ENCODE measurements at places on chromosomes 12 and 14.

- no peak for DNase-seq
Measured at GRCh38 chr12:94285943-94286582, 137.7 kb downstream of the PLXNC1 start.

DNA sequence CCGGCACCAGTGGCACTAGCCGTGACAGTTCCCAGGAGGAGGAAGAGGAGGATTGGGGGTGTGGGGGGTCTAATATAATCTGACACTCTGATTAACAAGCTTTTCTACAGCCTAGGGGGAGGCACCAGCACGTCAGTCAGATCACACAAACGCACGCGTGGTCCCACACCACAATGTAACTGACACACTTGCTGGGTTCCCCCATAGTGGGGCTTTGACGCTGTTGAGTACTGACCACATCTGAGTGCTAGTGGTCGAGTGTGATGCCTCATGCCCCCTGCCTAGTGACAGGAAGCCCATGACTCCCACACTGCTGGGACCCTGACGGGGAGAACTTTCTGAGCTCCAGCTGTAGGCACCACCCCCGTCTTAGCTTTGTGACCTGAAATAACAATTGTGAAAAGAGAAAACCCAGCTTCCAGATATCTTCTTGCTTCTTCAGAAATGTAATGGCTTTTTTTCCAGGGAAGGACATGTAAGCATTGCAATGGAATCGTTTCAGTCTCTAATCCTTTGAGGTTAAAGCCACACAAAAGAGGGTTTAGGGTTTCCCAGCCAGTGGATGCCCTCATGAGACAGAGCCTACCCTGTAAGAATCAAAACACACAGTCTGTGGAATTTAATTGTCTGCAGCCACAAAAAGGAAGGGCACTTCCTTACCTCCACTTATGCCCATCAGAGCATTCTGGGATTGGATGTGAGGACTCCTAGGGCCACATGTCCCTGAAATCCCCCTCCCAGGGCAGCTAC is 183.9 kb downstream of the PIWIL1 start:
- DNase-seq = no peak

DNA sequence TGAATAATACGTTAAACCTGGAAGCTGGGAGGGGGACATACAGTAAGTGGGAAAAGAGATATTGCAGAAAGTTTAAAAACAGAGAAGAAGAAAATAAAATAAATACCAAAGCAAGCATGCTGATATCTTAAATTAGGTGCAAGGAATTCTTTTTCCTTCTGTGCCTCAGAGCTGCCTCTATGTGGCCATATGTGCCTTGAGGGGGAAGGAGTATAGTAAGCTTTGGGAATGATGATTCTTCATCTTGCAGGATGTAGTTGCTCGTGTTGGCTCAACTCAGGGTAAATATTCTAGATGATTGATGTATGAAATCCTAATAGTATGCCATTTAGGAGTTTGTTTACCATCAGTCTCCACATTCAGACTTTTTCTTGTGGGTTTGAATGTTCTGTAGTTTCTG is 251.4 kb downstream of the RGS6 start:
- DNase-seq = no peak

DNA sequence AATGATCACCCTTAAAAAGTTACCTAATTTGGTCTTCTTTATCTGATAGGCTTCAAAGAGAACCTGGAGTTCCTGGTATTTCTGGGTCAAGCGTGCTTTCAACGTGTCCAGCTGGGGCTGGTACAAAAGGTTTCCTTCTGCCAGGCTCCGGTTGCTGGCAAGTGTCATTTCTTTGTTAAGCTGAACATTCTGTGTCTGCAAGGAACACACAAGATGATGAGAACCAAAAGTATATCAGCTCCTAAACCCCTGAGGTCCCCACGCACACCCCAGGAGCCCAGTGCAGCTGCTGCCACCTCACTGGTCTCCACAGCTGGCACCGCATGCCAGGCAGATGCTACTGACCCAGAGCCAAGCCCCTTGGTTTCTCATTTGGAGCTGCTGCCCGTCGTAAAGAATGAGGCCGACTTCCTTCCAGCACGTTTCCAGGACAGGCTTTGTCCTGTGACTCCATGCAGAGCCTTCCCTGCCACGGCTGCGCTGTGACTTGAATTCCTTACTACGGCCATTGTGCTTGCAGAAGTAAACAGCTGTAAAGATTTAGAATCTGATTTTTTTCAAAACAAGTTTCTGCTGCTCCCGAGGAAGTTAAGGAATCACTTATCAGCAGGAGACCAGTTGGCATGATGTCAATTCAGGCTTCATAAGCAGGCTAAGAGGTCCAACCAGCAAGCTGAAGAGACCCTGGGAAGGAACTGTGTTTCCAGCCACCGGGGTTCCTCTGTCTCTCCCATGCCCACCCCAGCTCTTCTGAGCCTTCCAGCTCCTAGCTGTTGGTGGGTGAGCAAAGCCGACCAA is 24.9 kb downstream of the VPS37B start:
- DNase-seq = no peak

Measured in activated naive CD4-positive, alpha-beta T cell (primary cell).